Fibroblast of lung (primary cell): ENCODE measurements at places on chromosomes 2 and 18. TPM values are rescaled to one million over a fixed set of nuclear protein-coding genes. Genes with fewer than 3 reads are reported as not detected.

GRCh38 chr2:56084111-56084901 is 99.5 kb upstream of the CCDC85A start:
- DNase-seq = no peak
- no peaks in the 10 kb centered on the region for H3K36me3 ChIP-seq
- no peaks in the 10 kb centered on the region for H3K27me3 ChIP-seq
- H3K4me1 ChIP-seq = no peaks in the 10 kb centered on the region
- H3K4me3 ChIP-seq = no peak overlapping the region
- H3K27ac ChIP-seq = no peak overlapping the region

DNA sequence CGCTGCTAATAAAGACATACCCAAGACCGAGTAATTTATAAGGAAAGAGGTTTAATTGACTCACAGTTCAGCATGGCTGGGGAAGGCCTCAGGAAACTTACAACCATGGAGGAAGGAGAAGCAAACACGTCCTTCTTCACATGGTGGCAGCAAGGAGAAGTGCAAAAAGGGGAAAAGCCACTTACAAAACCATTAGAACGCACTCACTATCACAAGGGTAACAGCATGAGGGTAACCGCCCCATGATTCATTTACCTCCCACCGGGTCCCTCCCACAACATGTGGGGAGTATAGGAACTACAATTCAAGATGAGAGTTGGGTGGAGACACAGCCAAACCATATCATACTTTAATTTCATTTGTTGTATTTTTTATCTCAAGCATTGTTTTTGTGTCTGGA is 67.5 kb downstream of the ATP9B start:
- H3K27me3 ChIP-seq = no peaks in the 10 kb centered on the region
- H3K4me3 ChIP-seq = no peak overlapping the region
- H3K36me3 ChIP-seq = no peaks in the 10 kb centered on the region
- no peaks in the 10 kb centered on the region for H3K4me1 ChIP-seq

ABCG5 gene
- total RNA-seq = not detected in 2 replicates

- no peaks in the 10 kb centered on the region for H3K36me3 ChIP-seq
- no peak for DNase-seq
- no peak overlapping the region for H3K27ac ChIP-seq
Measured at GRCh38 chr2:223487214-223487846, 114.8 kb downstream of the SCG2 start.

GRCh38 chr2:150607390-150607811 is 119.9 kb upstream of the RND3 start:
- H3K36me3 ChIP-seq = no peaks in the 10 kb centered on the region
- peaks cover 5% of the 10 kb centered on the region for H3K4me1 ChIP-seq
- no peak overlapping the region for H3K27ac ChIP-seq
- DNase-seq = no peak
- H3K4me3 ChIP-seq = no peak overlapping the region
- no peaks in the 10 kb centered on the region for H3K27me3 ChIP-seq

- no peak overlapping the region for H3K4me3 ChIP-seq
- peak overlapping the region; percentile 4 for H3K27ac ChIP-seq
- DNase-seq = peak; percentile 49
Measured at GRCh38 chr2:160911258-160911657, 249.0 kb upstream of the TANK start.

PDE1A gene
- total RNA-seq = 6.7 and 7.1 TPM in 2 replicates

DNA sequence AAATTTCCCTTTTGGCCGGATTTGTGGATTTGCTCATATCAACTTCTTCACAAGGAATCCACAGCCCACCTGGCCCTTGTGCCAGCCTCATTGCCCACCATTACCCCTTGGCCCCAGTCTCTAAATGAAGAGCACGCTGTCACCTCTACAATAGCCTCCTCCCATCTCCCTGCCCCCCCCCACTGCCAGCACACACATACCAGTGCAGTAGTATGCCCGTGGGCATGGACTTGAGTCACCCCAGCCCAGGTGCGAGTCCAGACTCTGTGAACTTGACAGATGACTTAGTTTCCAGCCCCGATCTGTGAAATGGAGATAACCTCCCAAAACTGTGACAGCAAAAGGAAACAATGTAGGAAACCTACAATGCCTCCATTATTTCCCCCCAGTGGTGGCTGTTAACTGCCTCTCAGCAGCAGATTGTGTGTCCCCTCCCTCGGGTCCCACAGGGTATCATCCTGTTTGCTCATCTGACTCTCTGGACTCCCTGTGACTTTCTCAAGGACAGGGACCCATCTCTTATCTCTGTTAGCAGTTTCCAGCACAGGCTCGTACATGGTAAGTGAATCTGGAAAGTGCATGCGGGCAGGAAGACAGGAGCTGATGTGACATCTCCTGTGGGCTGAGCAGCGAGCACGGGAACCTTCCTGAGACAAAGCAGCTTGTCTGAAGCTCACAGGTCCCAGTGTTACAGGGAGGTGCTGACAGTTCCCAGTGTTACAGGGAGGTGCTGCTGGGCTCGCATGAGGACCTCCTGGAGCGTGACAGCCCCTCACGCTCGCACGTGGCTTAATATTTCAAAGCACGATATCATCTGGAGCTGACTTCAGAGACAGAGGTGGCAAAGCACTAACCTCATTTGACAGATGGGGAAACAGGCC is 4.2 kb upstream of the TMEM185B start:
- peaks cover under 1% of the 10 kb centered on the region for H3K36me3 ChIP-seq
- H3K4me1 ChIP-seq = peaks cover 6% of the 10 kb centered on the region
- H3K4me3 ChIP-seq = no peak overlapping the region
- no peaks in the 10 kb centered on the region for H3K27me3 ChIP-seq

GRCh38 chr2:195269220-195269619 is 387.8 kb upstream of the SLC39A10 start:
- no peaks in the 10 kb centered on the region for H3K4me1 ChIP-seq
- H3K4me3 ChIP-seq = no peak overlapping the region
- no peak overlapping the region for H3K27ac ChIP-seq

ANO7 gene
- 0.26 and 0.50 TPM in 2 replicates for total RNA-seq

NXPH2 gene
- total RNA-seq = not detected in 2 replicates

- peak overlapping the region; percentile 5 for H3K4me3 ChIP-seq
- peak overlapping the region; percentile 89 for H3K27ac ChIP-seq
- peaks cover 70% of the 10 kb centered on the region for H3K4me1 ChIP-seq
- no peaks in the 10 kb centered on the region for H3K27me3 ChIP-seq
Measured at GRCh38 chr2:46334389-46335271, 37.4 kb downstream of the EPAS1 start.

C18orf32 gene
- 11.9 and 12.8 TPM in 2 replicates for total RNA-seq

GRCh38 chr2:40204268-40204667 is 247.6 kb downstream of the SLC8A1 start:
- DNase-seq = peak; percentile 74
- H3K27me3 ChIP-seq = no peaks in the 10 kb centered on the region
- no peak overlapping the region for H3K4me3 ChIP-seq
- H3K4me1 ChIP-seq = peaks cover 5% of the 10 kb centered on the region
- no peak overlapping the region for H3K27ac ChIP-seq
- H3K36me3 ChIP-seq = no peaks in the 10 kb centered on the region

CYRIA gene
- total RNA-seq = 7.4 and 10.2 TPM in 2 replicates

CPO gene
- total RNA-seq = under 0.01 TPM in 1 of 2 replicates, not detected in the other

GRCh38 chr2:161063946-161064306 is 96.3 kb upstream of the TANK start:
- no peak overlapping the region for H3K27ac ChIP-seq
- DNase-seq = no peak
- no peaks in the 10 kb centered on the region for H3K36me3 ChIP-seq
- no peaks in the 10 kb centered on the region for H3K27me3 ChIP-seq

MC2R gene
- total RNA-seq = not detected in 2 replicates
